Brain (organoid and tissue), 16 donors: ENCODE measurements at places on chromosomes 2 and 18. TPM values are rescaled to one million over a fixed set of nuclear protein-coding genes. Genes with fewer than 3 reads are reported as not detected.

The CASP10 gene
- 1.1 TPM for polyA plus RNA-seq

The LYG2 gene
- polyA plus RNA-seq: not detected

The SP140L gene
- polyA plus RNA-seq: 0.70 TPM

The HOXD12 gene
- 1.3 TPM for polyA plus RNA-seq

The DYSF gene
- 41.9 TPM for polyA plus RNA-seq

The VWC2L gene
- 0.29 TPM for polyA plus RNA-seq

The SDC1 gene
- 17.5 TPM for polyA plus RNA-seq

The CXCR1 gene
- 0.49 TPM for polyA plus RNA-seq

The ITGB1BP1 gene
- polyA plus RNA-seq: 64.5 TPM

The UGT1A10 gene
- not detected for polyA plus RNA-seq

The ZAP70 gene
- not detected for polyA plus RNA-seq

The LAMA3 gene
- polyA plus RNA-seq: 1.8 TPM

The SLC25A12 gene
- 12.3 TPM for polyA plus RNA-seq

The C2orf78 gene
- polyA plus RNA-seq: not detected

The GKN2 gene
- not detected for polyA plus RNA-seq

The OTX1 gene
- polyA plus RNA-seq: 1.0 TPM

The ST8SIA5 gene
- 45.0 TPM for polyA plus RNA-seq

The SCYGR2 gene
- polyA plus RNA-seq: not detected

The IL1F10 gene
- polyA plus RNA-seq: not detected

The NRP2 gene
- 10.2 TPM for polyA plus RNA-seq

The CCT4 gene
- 142 TPM for polyA plus RNA-seq

The PLB1 gene
- 0.64 TPM for polyA plus RNA-seq

The IL1R2 gene
- 0.31 TPM for polyA plus RNA-seq

The UGT1A3 gene
- polyA plus RNA-seq: not detected

The ASPRV1 gene
- polyA plus RNA-seq: 4.1 TPM

The SLC9A4 gene
- not detected for polyA plus RNA-seq

The NT5DC4 gene
- not detected for polyA plus RNA-seq

The SERPINB13 gene
- not detected for polyA plus RNA-seq

The GDF7 gene
- polyA plus RNA-seq: 0.10 TPM

The LRRC30 gene
- not detected for polyA plus RNA-seq

The HK2 gene
- polyA plus RNA-seq: 2.5 TPM

The MRO gene
- 7.2 TPM for polyA plus RNA-seq

The CCDC68 gene
- 0.19 TPM for polyA plus RNA-seq

The DSG1 gene
- polyA plus RNA-seq: 0.05 TPM

The UPP2 gene
- polyA plus RNA-seq: 0.24 TPM

The SPP2 gene
- polyA plus RNA-seq: not detected

The PDE1A gene
- 6.2 TPM for polyA plus RNA-seq

The RTP5 gene
- polyA plus RNA-seq: 5.2 TPM

The RAD51AP2 gene
- polyA plus RNA-seq: not detected
